ENCODE measurements at places on chromosomes 1 and 21. TPM values are rescaled to one million over a fixed set of nuclear protein-coding genes. Genes with fewer than 3 reads are reported as not detected.
A peak's percentile ranks its signal among the peaks of the same experiment; 100 is the strongest.

DNA sequence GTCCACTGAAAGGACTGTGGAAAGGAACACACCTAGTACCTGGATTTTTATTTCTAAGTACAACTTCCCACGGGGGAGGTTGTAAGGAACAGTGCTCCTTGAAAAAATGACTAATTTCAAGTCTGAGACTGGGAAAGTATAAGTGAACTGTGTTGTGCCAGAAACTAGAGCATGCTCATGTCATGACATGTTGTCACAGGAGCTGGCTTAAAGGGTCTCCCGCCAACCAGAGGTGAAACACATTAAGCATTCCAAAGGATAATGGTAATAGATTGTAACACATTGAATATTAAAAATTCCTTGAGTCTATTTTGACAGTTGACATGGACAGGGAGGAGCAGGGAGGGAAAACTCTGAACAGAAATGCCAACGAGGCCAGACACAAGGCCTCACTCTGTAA lies 6.3 kb downstream of the ATP2B4 start:
- no peak for DNase-seq

DNA sequence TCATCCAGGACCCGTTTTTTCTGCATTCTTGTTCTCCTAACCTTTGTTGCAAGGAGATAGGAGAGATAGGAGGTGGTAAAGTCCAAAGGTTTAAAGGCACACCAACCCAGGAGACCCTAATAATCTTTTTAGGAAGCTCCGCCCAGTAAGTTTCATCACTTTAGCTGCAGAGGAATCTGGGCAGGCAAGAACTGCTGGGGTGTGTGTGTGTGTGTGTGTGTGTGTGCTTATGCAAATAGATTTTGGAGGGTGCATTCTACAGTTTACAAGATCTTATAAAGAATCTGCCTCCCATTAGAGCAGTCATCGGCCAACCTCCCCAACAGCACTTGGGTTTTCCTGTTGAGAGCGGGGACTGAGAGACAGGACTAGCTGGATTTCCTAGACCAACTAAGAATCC lies 3.9 kb upstream of the IL10 start:
- no peak for DNase-seq

DNA sequence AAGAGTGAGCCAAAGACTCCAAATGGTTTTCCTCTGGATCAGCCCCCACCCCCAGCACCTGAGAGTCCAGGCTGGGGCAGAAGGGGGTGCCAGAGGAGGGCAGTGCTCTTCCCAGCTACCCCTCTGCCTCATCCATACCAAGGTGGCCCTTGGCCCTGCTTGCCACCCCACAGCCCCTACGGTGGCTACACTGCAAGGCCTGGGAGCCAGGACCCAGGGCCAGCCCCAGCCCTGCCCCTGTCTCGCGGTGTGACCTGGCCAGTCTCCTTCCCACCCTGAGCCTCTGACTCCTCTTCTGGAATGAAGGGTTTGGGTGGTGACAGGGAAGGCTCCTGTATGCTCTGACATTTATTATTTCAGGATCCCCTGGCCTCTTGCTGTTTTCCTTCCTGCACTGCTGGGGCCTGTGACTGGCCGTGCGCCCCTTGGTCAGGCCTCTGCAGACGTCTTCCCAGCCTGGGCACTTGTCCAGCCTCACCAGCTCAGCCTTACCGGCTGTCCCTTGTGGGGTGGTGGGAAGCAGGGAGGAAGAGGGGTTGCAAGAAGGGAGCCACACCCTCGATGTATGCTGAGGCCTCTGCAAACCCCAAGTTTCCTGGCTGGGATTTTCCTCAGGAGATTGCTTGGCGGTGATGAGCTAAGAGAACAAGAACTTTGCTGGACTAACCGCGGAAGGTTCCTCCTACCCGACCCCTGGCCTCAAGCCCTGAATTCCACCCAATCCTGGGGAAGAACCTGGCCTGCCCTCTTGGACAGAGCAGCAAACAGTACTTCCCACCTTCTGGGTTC lies 13.5 kb downstream of the ASAP3 start:
- peak; percentile 63 for DNase-seq

- DNase-seq: no peak
Observed at GRCh38 chr1:217620814-217621213, 10.1 kb downstream of the GPATCH2 start.

- no peak for DNase-seq
Observed at GRCh38 chr1:243501002-243501401, 245.2 kb downstream of the SDCCAG8 start.

GRCh38 chr1:113978863-113979702 lies at the start of gene OLFML3:
TSS of gene OLFML3 (plus strand) at chr1:113979474. CDS start at chr1:113979517, 43 bp downstream.
- DNase-seq: peak; percentile 91

- no peak for DNase-seq
Observed at GRCh38 chr1:208524925-208525324, 280.7 kb upstream of the PLXNA2 start.

DNA sequence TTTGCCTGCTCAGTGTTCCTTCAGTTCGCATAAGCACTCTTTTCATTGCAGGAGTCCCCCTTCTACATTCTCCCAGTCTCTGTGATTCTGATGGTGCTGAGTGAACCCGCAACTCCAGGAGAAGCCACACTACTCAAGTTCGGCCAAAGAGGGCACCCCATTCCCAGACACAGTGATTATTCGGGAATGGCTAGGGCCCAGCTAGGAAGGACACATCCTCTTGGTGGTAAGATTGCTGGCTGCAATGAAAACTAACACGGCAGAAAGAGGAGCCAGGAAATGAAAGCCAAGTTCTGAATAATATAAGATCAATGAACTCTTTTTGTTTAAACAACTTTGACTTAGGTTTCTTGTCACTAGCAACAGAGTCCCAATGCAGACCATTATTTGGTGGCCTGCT lies 14.9 kb downstream of the CREG1 start:
- DNase-seq: no peak

DNA sequence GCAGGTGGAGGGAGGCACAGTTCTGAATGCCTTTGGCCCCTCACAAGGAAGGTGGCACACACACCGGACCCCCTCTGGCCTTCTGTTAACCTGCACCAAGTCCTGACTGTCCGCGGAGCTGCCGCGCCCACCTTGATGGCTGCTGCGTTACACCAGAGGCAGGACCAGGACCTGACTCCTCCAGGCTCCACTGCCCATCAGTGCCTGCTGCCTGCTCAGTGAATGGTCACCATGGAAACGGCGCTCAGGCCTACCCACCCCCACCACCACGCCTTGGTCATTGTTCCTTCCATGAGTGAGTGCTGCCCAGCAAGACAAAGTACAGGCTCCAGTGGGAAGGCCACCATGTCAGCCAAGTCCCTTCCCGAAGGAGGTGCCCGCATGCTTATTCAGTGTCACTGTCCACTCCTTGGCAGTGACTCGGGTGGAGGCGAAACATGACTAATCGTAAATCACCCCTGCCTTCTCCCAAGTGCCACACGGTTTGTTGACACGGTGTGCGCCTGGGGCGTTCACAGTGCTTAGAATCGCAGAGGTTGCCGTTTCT lies 57.3 kb downstream of the SLC37A1 start:
- DNase-seq: no peak

GRCh38 chr1:209797978-209798639 lies 7.8 kb downstream of the IRF6 start:
- DNase-seq: no peak

- DNase-seq: no peak
Observed at GRCh38 chr1:2019172-2019543, at the start of gene GABRD. TSS of gene GABRD (plus strand) at chr1:2019345. CDS start at chr1:2019424, 79 bp downstream.

GRCh38 chr1:111719135-111719534 lies 20.1 kb downstream of the INKA2 start:
- DNase-seq: no peak

GRCh38 chr1:183303901-183304300 lies 114.3 kb downstream of the NMNAT2 start:
- no peak for DNase-seq

- DNase-seq: no peak
Observed at GRCh38 chr1:243496187-243496646, 240.4 kb downstream of the SDCCAG8 start.

GRCh38 chr1:203408486-203409481 lies 57.9 kb upstream of the FMOD start:
- peak; percentile 80 for DNase-seq

DNA sequence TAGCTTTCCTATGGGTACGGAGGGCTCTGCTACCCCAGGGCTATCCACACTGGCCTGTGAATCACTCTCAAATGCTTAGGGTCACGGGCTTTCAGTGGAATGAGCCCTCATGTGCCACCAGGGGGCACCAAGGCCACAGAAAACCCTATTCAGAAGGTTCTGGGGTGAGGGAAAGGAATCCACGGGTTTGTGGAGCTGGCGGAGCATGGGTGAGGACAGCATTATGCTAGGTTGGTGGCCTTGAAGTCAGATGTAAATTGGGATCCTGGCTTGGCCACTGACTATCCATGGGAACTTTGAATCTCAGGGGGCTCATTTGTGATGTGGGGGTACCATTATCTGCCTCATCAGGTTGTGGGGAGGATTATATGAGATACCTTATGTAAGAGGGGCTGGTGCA lies 5.1 kb upstream of the LAMTOR5 start:
- peak; percentile 15 for DNase-seq

GRCh38 chr1:54272772-54273091 lies 72.8 kb downstream of the MRPL37 start:
- DNase-seq: no peak

DNA sequence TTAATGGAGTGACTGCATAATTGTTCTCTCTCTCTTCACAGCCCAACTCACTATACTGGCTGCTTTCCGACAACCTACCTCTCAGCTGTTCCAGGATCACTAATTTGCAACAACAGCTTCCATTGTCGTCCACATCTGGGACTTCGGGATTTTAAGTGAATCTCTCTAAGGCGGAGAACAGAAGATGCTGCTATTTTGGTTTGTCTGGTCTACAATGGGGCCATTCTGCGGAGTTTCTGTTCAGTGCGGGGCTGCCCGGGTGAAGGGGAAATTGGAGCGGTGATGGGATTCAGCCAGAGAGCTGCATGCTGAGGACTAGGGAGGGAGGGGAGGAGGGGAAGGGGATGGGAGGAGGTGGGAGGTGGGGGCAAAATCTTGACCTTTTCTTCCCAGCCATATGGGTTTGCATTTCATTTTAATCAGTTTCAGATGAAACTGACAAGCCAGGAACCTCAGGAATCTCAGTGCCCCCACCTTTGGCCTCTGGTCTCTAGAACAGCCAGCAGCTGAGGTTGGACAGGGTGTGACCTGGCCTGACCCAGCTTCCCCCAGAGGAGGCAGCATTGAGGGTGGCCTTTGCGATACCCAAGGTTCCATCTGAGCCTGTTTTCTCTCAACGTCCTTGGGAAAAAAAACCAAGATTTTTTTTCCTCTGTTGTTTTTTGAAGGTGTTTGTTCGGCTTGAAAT lies 6.9 kb upstream of the SRP9 start:
- DNase-seq: no peak

DNA sequence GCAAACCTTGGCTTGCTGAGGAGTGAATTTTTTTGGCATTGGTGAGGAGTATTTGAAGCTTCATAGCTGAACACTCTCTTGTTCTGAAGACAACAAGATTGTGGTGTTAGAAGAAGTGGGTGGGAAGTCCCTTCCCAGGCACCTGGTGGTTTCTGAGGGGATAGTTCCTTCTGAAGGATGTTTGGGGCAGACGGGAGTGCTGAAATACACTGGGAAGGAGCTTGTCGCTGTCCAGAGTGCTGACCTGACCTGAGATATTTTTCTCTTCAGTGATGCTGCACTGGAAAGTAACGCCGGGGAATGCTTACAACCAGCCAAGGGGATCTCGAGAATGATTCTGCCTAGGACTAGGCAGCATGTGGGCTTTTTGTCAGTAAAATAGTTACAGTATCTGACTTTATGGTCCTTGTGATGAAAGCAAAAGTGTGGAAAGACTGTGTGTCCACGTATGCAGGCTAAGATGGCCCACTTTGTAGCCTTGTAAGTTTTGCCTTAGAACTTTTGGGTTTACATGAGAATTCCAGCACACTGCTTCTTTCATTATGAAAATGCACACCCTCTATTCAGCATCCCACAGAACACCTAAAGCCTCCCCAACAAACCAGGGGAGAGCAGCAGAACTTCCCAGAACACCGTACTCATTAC lies 33.1 kb upstream of the NFASC start:
- DNase-seq: peak; percentile 55

- no peak for DNase-seq
Observed at GRCh38 chr1:223233410-223234169, 90.5 kb upstream of the TLR5 start.

- DNase-seq: no peak
Observed at GRCh38 chr1:234977875-234978396, 150.7 kb downstream of the TOMM20 start.

- DNase-seq: no peak
Observed at GRCh38 chr1:113133038-113133437, 60.0 kb downstream of the LRIG2 start.

DNA sequence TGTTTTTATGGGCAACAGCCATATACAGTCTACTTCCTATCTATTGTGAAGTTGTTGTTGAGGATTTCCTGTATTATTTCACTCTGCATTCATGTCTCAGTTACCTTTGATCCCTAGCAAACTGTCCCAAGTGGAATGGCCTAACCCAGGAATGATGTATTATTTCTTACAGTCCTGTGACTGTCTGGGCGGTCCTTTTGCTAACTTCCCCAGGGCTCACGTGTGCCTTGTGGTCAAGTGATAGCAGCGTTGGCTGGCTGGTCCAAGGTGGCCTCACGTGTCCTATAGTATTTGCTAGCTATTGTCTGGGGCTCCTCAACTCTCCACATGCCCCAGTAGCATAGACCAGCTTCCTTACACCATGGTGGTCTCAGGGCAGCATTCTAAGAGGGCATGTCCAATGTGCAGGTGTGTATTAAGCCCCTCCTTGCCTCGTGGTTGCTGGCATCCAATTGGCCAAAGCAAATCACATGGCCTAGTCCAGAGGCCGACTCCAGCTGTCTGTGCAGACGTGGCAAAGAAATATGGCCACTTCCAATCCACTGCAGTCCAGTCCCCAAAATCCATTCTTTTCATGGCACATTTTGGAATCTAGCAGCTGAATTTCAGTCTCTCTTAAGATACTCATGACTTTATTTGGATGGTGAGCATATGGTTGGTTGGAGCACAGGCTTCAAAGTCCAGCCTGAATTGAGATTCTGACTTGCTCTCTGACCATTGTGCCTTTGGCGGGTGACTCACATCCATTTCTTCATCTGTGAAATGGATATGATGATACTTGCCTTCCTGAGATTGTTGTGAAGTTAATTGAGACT lies 94.1 kb downstream of the GALNT2 start:
- no peak for DNase-seq

Gene LYSMD1
- polyA plus RNA-seq: 12.2 TPM

Gene EPHA10
- not detected for polyA plus RNA-seq

Gene RNU1-3
- polyA plus RNA-seq: not detected

Gene C1orf87
- 1.7 TPM for polyA plus RNA-seq

Gene CACNA1S
- polyA plus RNA-seq: 66.3 TPM

Gene LIX1L
- 25.5 TPM for polyA plus RNA-seq

Measured in hindlimb muscle (tissue), 1 donor.